ENCODE measurements at places on chromosomes 16 and 17.

DNA sequence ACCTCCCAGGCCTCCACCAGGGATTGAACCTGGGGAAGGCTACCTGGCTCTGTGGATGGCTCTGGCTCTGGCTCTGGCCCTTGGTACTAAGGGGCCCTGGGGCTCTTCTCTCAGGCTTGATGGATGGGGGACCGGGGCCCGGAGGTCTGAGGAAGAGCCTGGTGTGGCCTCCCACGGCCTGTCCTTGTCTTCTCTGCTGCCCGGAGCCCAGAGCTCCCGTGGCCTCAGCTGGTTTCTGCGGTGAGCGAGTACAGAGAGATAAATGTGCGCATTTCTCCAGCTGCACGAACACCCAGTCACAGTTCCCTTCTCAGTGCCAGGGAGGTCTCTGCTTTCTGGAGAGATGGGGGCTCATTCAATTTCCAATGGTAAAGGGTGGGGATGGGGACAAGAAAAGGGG lies 9.2 kb downstream of the MGAT5B start:
- DNase-seq, result no peak

DNA sequence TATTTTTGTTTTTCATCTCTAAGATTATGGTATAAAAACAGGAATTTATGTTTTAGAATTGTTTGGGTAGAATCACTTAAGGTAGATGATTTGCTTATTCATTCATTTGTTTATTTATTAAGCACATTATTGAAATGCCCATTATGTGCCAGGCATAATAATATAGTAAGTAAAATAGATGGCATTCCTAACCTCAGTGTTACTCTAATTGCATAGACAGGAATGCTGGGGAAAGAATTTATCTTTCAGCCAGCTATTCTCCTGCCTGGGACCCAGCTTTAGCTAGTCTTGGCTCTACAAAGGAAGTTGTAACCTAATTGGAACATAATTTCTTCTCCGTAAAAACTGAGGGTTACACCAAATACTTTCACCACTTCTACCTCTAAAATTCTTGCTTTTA lies 44.6 kb downstream of the NFAT5 start:
- no peak for DNase-seq

DNA sequence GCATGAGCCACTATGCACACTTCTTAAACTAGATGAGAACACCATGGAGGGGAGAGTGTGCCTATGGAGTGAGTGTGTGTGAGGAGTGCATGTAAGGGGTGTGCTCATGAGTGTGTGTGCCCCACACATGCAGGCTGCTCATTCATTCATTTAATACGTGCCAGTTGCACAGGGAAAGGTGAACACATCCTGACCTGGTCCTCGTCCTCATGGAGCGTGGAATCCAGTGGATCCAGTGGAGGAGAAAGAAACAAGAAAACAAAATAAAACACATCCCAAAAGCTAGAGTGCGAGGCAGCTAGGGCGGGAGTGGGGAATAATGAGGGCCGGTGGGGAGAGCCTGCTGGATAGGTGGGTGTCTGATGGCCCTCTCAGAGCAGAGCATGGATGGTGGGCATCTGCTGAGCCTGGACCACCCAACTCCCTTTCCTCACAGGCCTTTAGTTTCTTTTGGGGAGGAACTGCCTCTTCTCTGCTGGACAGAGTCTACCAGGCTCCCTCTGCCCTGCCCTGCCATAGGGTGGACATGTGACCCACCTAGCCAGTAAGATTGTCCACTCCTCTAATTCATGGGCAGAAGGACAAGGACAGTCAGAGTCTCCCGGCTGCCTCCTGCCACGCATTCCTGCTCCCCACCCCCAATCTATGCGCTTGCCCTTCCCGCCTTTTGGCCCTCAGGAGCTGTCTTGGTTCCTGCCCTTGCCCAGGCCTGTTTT lies 204.3 kb downstream of the RAB11FIP4 start:
- no peak for DNase-seq

- no peak for DNase-seq
Measured at GRCh38 chr16:74756203-74756602, 18.4 kb downstream of the FA2H start.

GRCh38 chr17:48723423-48724250 lies 652 bp downstream of the PRAC2 start:
- DNase-seq, result peak; percentile 34

DNA sequence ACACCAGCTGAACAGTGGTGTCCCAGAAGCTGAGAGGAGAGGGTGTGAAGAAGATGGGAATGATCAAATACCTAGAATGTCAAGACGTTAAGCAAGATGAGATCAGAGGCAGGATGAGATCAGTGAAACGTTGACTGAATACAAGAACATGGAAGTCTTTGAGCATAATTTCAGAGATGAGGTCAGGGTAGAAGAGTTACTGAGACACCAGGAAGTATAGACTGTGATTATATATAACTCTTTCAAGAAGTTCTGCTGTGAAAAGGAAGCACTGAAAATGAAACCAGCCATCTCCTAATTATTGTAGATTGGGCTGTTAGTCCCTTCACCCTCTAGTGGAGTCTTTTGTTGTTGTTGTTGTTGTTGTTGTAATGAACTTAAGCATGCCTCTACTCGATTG lies 9.1 kb downstream of the SHCBP1 start:
- DNase-seq, result no peak

DNA sequence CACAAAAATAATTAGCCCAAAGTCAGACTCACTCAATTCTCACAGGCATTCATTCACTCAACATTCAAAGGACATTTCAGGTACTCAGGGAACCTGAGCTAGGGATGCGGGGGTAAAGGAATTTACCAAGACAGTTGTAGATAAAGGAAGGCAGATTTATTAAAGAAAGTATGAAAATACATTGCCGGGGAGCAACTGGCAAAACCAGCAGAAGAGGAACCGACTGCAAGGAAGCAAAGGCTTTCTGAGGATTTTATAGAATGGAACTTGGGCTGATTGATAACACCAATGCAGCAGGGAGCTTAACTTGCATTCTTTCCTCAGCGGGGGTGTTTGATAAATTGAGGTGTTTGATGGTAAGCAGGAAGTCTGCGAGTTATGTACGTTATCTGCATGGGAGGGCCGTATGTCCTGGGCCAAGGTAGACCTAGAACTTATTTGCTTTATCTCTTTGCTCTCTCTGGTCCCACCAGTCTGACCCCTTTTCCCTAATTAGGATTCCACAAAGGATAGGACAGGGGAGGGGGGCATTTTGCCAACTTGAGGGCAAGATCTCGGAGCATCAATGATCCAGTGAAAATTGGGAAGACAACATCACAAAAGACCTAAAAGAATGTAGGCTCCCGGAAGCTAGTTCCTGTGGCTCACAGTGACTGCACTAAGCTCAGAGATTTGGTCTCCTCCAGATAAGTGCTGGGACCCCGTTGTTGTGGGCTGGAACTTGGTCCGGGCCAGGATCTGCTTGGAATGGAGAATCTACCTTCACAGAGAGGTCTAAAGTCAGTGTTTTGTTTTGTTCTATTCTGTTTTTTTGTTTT lies 5.8 kb upstream of the MT3 start:
- DNase-seq, result no peak

- peak; percentile 53 for DNase-seq
Measured at GRCh38 chr17:82846061-82846691, 6.4 kb upstream of the ZNF750 start.

Measured in RWPE2 (cell line).